Activated CD4-positive, alpha-beta T cell treated with anti-CD3 and anti-CD28 coated beads, Interleukin-10, Interleukin-2, amounts not matched to agents 100 ng/mL and 50 ng/mL, durations not matched to agents 16 hours and 8 hours (primary cell): ENCODE measurements at places on chromosomes 11 and 22.

DNA sequence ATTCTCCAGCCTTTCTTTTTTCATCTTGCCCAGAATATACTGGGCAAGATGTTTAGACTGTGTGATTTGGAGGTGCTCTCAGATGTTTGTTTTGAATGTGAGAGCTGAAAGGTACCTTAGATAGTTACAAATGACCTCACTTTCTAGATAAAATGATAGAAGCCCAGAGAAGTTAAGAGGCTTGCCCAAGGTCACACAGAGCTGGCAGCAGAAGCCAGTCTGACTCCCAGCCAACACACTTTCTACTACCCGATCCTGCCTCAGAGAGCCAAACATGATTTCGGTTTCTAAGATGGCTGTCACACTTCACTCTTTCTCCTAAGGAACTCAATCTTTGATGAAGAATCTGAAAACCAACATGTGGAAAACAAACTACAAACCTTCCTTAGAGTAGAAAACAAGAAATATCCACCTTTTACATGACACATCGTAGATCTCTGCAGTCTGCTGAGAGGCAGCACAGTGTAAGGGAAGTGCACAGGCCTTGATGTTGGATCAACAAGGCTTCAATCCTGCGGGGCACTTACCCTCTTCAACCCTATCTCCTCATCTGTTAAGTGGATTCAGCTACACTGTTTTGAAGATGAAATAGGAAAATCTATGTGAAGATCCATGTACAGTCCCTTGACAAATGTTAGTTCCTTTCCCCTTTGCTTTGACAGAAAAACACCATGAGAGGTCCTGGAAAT is 58.6 kb downstream of the SYTL2 start:
- peak; percentile 17 for DNase-seq

- DNase-seq: no peak
Measured at GRCh38 chr11:34816698-34817213, 99.4 kb downstream of the APIP start.

DNA sequence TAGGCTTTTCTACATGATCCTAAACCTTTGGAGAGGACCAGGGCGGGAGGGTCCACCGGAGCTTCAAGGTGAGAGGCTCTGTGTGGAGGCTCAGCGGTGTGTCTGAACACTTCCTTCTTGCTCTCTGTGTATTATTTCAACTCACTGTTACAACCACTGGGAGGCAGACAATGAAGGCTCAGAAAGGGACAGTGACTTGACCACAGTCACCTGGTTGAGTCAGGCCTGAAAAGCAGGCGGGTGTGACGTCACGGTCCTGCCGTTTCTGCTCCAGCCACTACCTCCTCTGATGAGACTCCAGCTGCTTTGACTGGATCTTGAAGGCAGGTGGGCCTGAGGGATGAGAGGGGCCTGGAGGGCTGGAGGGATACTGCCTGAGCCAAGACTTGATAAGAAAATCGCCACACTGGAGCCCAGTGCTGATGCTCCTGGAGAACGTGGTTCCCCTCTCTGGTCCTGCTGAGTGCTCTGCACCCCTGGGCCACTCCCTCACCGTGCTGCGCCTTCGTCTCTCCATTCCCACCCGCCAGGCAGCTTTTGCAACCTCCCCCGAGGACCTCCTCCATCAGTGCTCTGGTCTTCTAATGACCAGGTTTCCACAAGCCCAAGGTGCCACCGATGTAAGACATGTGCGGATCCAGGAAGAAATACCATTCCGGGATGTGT is 27.9 kb downstream of the KCNC1 start:
- DNase-seq: no peak

DNA sequence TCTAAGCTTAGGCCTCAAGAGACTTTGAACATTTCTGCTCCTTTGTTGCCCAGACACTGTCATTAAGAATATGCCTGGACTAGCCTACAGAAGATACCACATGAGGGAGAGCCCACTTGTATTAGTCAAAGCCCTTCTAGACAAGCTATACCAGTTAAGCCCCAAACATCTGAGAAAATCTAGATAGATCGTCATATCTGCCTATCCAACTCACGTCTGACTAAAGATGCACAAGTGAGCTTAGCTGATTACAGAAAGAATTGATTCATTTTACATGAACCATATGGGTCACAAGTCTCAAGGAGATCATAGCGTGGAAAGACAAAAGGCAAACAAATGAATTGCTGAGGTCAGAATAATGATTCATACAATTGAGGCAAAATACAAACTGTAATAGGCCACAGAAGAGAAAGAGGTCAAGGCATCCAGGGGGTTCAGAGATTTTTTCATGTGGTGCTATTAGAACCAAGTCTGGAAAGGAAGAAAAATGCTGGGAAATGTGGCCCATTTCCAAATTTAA is 1155.5 kb upstream of the TENM4 start:
- no peak for DNase-seq

DNA sequence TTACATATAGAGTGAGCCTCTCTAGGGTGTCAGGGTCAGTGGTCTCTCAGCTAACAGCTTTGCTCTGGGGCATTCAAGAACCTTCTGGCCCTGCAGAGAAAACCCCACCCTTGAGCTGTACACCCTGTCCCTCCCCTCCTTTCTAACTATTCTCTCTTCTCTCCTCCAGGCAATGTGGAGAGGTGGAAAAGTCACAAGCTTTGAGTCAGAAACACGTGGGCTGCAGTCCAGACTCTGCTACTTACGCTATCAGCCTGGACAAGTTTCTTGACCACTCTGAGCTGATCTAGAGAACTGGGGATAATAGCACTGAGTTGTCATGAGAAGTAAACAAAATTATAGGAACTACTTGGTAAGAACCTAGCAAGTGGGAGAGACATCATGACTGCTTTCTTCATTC is 10.7 kb upstream of the FAM83F start:
- DNase-seq: no peak

GRCh38 chr11:130112071-130112830 is 42.6 kb downstream of the APLP2 start:
- DNase-seq: no peak

DNA sequence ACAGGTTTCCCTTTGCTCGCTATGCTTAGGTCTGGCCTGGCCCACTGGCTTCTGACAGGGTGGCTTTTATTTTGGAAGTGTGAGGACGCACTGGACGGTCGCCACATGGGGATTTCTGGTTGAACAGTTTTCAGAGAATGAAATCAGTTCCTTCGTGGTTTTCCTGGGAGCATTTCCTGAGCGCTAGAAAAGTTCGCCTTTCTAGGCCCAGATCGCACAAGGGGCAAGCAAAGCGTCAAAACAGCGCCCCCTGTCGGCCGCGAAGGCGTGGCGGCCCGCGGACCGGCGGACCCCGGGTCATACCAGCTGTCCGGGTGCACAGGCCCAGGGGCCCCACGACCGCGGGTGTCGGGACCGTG is 12.7 kb upstream of the CYP2R1 start:
- peak; percentile 87 for DNase-seq

DNA sequence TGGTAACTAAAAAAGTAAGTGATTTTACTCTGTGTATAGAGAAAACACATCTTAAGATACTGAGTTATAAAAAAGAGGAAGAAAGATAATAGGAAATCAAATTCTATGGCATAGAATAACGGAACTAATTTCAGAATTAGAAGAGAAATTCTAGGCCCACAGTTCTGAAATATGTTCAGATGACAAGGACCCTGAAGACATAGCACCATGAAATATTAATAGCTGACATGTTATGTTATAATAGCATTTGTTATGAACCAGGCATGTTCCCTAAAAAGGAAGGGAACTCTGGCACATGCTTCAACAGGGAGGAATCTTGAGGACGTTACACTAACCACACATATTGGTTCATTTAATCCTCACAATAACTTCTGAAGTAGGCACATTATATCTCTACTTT is 32.7 kb downstream of the PRDM10 start:
- no peak for DNase-seq

- DNase-seq: no peak
Measured at GRCh38 chr11:133162227-133162626, 370.1 kb downstream of the OPCML start.

GRCh38 chr11:2730272-2731129 is 30.7 kb upstream of the KCNQ1OT1 start:
- no peak for DNase-seq

GRCh38 chr22:42931421-42932196 is 74.5 kb upstream of the ARFGAP3 start:
- DNase-seq: peak; percentile 13

GRCh38 chr11:65279741-65280440 is 18.1 kb downstream of the POLA2 start:
- peak; percentile 74 for DNase-seq

- no peak for DNase-seq
Measured at GRCh38 chr22:44092636-44093220, 68.6 kb downstream of the PARVB start.

GRCh38 chr22:31036671-31037550 is 44.2 kb upstream of the SMTN start:
- no peak for DNase-seq

DNA sequence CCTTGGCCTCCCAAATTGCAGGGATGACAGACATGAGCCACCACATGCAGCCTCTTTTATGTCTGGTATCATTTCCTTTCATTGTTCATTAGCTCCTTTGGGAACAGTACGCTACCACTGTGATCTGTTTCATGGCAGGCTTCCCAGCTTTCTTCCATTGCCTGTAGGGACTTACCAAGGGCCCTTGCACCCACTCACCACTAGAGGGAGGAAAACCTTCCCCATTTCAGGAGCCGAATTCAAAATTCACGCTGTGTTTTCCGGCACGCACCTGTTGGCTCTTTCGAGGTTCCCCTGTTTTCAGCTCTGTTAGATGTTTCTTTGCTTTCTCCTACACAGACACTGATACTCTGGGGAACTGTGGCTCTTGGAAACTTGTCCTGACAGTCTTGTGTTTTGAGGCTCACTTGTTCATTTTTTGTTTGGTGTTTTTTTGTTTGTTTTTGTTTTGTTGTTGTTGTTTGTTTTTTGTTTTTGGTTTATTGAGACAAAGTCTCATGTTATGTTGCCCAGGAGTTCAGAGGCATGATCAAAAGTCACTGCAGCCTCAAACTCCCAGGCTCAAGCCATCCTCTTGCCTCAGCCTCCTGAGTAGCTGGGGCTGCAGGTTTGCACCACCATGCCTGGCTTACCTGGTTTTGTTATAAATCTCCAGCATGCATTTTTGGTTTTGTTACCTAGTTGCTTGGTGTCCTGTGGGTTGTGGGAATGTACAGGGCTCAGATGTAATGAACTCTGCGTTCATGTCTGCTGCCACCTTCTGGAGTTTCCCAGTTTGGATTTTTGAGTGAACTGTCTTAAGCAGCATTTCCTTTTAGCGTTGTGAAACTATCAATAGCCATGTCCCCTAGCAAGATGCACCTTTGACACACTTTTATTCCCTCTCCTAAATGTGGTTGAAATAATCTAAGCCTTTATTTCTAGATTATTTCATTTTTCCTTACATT is 2.3 kb downstream of the KRTAP5-11 start:
- peak; percentile 40 for DNase-seq

- no peak for DNase-seq
Measured at GRCh38 chr11:105051559-105051958, 6.4 kb upstream of the CARD16 start.

GRCh38 chr22:47042861-47043496 is 280.5 kb downstream of the TBC1D22A start:
- no peak for DNase-seq

DNA sequence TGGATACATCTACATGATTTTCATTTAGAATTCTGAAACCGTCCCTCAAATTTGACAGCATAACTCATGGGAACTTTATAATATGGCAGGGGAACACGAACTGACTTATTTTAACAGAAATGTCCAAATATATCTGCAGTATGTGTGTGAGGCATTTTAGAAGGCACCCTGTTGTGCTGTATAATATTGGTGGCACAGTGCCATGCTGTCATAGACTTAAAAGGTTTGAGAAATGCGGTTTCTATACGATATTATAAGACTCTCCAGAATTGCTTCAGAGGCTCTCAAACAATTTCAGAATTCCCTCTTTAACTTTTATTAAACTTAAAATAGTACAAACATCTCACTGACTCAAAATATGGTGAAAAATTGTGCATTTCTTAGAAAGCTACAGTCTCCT is 181.6 kb downstream of the MSANTD4 start:
- DNase-seq: no peak

- DNase-seq: no peak
Measured at GRCh38 chr11:119482521-119483011, 59.6 kb upstream of the THY1 start.

DNA sequence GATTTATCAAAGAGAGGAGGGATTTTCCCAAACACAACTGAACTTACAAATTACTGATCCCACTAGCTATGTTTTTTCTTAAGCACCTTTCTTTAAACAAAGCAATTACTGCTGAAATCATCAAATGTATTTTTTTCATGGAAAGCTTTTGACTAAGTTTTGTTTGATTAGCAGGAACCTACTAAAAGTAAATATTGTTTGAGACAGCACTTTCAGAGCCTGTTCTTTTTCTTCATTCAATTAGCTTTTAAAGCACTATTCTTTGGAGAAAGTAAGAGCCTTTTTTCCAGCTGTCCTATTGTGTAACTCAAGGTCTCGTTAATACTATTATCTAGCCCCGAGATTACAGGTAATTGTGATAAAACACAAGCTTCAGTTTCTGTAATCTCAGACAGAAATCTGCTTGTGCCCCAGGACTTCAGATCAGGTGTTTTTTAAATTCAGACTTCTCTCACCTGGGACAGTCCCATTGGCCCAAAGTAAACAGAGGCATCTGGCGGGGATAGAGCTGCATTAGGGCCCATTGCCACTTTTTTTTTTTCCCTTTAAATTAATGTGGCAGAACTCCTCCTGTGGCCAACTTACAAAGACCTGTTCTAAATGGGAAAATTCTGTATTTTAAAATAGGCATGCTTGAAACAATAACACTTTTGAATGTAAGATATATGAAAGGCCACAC is 11.0 kb downstream of the CSTPP1 start:
- no peak for DNase-seq

GRCh38 chr11:8833568-8834315 is 77.2 kb upstream of the AKIP1 start:
- DNase-seq: peak; percentile 4

GRCh38 chr11:112057170-112057569 is 16.6 kb downstream of the PIH1D2 start:
- DNase-seq: peak; percentile 81

GRCh38 chr22:44155115-44155514 is 25.6 kb upstream of the PARVG start:
- DNase-seq: no peak

- DNase-seq: peak; percentile 50
Measured at GRCh38 chr11:57426439-57426928, 437 bp downstream of the SLC43A3 start.

GRCh38 chr11:26995701-26996460 is 2.0 kb downstream of the FIBIN start:
- no peak for DNase-seq

- no peak for DNase-seq
Measured at GRCh38 chr11:20277014-20277413, 86.5 kb upstream of the HTATIP2 start.

DNA sequence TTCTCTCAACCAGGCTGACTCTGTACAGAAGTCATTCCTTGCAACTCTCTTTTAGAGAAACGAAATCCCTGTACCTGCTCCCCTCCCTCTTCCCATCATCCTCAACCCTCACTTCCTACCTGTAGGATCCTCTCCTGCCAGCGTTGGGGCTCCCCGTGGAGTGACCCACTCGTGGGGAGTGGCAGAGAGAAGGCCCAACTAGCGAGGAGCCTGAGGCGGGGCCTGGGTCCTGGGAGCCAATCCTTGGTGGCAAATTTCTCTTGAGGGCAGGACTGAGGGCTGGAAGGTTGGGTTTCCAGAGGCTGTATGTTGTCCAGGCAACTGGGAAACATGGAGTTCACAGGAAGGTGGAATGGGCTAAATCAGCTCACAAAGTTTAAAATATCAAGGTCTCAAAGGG is 10.4 kb downstream of the NHERF4 start:
- DNase-seq: no peak
